ENCODE measurements at places on chromosomes 12 and 14.
A peak's percentile ranks its signal among the peaks of the same experiment; 100 is the strongest.

DNA sequence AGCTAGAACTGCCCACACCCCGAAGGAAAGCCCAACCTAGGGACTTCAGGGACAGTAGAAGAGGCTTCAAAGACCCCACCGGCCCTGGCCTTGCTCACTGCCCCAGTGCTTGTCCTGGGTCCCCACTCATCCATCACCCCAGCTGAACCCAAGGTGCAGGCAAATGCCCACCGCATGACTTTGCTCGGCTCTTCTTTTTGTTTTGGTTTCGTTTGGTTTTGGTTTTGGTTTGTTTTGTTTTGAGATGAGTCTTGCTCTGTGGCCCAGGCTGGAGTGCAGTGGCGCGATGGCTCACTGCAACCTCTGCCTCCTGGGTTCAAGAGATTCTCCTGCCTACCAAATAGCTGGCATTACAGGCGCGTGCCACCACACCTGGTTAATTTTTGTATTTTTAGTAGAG lies 9.0 kb downstream of the CCDC85C start:
- DNase-seq = no peak

- DNase-seq = no peak
Measured at GRCh38 chr12:11684393-11684792, 34.9 kb downstream of the ETV6 start.

- DNase-seq = no peak
Measured at GRCh38 chr14:102775855-102776760, 1.1 kb upstream of the TRAF3 start.

DNA sequence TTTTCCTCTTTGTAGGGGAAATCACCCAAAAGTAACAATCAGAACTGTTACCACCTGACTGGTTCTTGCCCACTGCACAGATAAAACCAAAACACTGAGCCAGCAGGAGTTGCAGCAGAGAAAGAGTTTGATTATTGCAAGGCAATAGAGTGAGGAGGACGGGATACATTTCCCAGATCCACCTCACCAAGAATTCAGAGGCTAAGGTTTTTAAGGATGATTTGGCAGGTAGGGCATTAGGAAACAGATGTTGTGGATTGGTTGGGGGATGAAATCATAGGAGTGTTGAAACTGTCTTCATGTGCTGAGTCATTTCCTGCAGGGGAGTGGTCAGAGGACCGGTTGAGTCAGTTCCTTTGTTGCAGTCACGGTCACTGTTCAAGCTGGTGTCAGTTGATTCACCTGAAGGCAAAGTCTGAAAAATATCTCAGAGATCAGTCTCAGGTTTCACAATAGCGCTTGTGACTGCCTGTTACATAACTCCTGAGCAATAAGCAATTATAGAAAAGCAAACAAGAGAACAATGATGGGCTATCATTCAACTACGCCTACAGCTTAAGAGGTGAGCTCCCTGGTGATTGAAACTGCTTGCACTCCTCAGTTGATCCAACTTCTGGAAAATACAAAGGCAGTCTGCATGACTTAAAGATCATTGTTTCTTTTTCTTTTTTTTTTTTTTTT lies 20.3 kb upstream of the AMN1 start:
- DNase-seq = peak; percentile 42

DNA sequence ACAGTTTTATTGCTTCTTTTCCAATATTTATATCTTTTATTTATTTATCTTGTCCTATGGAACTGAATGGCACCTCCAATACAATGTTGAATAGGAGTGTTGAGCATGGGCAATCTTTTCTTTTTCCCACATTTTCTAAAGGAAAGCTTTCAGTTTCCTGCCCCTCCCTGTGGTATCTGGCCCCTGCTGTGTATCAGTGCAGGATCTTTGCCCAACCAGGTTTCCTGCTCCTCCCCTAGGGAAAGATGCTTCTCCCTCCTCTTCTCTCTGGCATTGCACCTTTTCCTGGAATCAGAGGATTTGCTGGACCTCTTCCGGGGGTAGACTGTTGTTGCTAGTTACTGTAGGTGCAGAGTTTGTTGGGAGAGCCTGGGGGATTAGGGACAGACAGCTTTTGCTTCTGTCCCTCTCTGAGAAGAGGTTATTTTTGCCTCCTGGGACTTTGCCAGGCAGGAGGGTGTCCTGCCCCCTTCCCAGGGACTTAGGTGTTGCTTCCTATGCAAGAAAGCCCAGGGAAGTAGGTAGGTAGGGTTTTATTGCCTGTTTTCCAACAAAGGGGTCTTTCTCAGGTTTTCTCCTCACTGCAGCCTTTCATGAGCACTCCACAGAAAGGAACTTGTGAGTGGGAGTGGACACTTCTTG lies 67.6 kb downstream of the POLR3B start:
- no peak for DNase-seq

GRCh38 chr12:102728506-102729242 lies 188.4 kb downstream of the PAH start:
- no peak for DNase-seq

- no peak for DNase-seq
Measured at GRCh38 chr14:59214702-59215302, 26.3 kb downstream of the DAAM1 start.

- DNase-seq = no peak
Measured at GRCh38 chr12:53123578-53124351, 20.5 kb downstream of the SOAT2 start.

- no peak for DNase-seq
Measured at GRCh38 chr12:13973996-13974395, 7.4 kb downstream of the GRIN2B start.

DNA sequence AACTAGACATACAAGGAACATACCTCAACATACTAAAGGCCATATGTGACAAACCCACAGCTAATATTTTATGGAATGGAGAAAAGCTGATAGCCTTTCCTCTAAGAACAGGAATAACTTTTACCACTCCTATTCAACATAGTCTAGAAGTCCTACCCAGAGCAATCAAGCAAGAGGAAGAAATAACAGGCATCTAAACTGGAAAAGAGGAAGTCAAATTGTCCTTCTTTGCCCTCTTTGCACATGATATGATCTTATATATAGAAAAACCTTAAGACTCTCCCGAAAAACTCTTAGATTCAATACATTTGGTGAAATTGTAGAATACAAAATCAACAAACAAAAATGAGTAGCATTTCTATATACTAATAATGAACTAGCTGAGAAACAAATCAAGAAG lies 110.0 kb downstream of the ATP23 start:
- no peak for DNase-seq

DNA sequence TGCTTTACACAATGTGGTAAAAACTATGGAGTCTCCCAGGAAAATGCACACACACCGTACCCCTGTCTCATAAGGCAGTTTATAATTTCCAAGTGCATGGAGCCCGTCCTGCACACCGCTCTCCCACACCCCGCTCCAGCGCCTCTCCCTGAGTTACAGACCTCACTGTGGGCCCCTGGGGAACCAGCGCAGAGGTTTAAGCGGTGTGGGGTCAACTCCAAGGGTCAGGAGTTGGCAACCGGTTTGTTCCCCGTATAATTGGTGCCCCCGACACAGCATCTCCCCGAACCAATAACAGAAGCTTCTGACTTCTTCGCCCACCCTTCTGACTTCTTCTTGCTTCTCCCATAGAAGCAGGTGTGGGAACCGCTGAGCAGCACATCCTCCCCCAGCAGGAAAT lies 58.4 kb upstream of the DDX11 start:
- no peak for DNase-seq

GRCh38 chr14:105107781-105108515 lies 42.7 kb upstream of the GPR132 start:
- DNase-seq = no peak

DNA sequence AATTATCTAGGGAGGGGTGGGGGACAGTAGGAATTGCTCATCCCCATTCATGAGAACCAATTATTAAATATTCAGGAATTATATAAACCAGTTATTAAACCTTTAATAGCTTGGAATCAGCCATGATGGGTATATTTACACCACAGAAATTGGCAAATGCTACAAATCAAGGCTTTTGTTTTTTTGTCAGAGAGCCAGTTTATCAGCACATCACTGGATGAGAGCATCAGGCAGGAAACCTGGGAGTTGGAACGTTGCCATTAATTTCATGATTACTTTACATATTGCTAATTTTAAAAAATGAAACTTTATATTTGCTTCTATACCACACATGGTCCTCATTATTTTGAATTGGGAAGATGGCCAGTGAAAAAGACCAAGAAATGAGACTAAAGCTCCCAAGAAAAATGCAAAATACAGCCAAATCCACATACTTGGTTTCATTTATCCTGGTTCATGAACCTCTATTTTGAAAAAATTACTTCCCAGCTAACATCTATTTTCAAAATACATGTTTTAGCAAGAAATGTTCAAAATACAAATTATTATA lies 48.4 kb downstream of the ATL1 start:
- DNase-seq = no peak

DNA sequence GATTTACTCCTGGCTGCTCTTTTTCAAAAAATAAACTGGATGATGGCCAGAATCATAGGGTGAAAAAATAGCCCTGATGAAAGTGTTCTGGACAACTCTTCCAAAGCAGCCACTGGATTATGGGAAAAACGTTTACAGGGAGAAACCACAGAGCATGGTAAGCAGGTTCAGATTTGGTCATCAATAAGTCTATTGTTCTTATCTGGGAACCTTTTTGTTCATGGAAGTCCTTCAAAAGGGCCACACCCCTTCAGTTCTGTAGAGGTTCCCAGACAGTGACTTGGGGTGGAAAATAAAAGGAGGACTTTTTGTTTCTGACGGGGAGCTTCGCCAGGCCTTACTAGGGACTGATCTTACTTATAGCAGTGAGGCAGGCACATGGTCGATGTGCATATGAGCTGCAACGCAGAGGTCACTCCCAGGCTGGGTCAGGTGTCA lies 117.4 kb upstream of the SLC38A2 start:
- DNase-seq = no peak

GRCh38 chr14:50038398-50039119 lies 77.8 kb downstream of the VCPKMT start:
- no peak for DNase-seq

DNA sequence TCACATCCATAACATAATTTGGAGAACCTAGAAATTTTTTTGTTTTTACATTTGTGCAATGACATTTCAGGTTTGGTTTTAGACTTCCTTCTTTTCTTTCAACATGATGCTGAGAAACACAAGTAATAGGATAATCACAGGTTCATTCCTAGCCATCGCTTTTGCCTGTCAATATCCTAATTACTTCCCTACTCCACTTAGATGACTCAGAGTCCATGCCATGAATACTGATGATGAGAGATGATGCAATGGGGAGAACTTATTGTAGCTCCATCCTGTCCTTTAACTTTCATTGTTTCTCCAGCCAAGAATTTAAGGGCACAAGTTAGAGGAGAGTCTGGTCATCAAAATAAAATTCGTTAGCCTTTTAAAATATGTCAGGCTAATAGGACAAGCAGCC lies 101.3 kb downstream of the PTPRO start:
- no peak for DNase-seq

DNA sequence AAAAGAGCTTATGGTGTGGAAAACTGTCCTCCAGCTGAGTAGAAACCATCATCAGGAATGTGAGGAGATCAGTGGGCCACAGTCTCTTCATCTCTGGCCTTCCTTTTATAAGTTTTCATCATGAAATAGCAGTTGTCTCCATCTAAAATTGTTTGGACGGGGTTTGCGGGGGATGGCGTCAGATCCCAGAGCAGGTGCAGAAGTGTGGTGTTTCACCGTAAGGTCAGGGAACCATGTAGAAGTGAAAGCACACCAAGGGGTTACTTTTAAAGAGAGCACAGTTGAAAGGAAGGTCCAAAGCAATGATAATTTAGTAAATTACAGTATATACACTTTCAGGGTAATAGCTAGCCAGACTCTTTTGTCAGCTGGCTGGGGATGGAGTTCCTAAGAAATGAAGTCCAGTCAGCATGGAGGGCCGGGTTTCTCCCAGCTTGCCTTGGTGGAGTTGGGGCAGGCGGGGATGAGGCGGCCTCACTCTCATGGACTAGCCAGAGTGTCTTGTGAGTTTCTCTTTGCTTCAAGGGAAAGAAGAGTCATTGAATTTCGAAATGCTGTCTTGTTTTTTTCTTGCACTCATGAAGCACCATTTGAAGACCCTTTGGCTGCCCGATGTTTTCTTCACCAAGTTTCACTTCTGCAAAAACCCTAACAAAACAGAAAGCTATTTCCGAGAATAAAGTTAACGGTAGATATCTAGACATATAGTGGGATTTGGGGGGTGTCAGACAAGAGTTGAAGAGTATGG lies 100.6 kb downstream of the ETV6 start:
- no peak for DNase-seq

- DNase-seq = no peak
Measured at GRCh38 chr14:94403312-94403932, 15.0 kb upstream of the SERPINA1 start.

GRCh38 chr12:56661979-56662638 lies 16.3 kb upstream of the ATP5F1B start:
- DNase-seq = no peak

All from activated naive CD8-positive, alpha-beta T cell treated with anti-CD3 and anti-CD28 coated beads, Interleukin-2, amount 50 U/mL, for 16 hours (primary cell).